Stomach (tissue), 19 donors: ENCODE measurements at places on chromosomes 7 and 10. TPM values are rescaled to one million over a fixed set of nuclear protein-coding genes. Genes with fewer than 3 reads are reported as not detected.

Gene MALRD1
- total RNA-seq, result 9.7 TPM

Gene DRGX
- not detected for total RNA-seq

Gene TAS2R4
- total RNA-seq, result not detected

- H3K36me3 ChIP-seq, result no peaks in the 10 kb centered on the region
- DNase-seq, result no peak
- no peaks in the 10 kb centered on the region for H3K27me3 ChIP-seq
- H3K4me3 ChIP-seq, result no peak overlapping the region
Observed at GRCh38 chr7:18450019-18450418, 45.5 kb upstream of the HDAC9 start.

DNA sequence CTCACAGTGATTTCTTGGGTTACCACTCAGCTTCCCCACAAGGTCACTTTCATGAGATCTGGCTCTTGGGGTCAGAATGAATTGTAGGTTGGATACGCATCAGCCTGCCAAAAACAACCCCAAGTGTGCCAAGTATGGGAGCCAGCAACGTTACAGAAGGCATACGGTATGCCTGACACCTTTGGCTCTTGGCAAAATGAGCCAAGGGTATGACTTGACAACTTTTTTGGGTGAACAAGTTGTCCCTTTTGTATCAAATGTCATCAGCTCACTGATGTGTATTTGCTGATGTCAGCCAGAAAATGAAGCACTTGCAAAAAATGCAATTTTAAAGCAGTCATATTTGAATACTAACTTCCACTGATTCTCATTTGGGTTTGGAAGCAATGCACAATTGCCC is 168.4 kb downstream of the CACNB2 start:
- DNase-seq, result no peak
- H3K4me1 ChIP-seq, result no peaks in the 10 kb centered on the region
- no peaks in the 10 kb centered on the region for H3K27me3 ChIP-seq
- no peaks in the 10 kb centered on the region for H3K36me3 ChIP-seq

- peaks cover 11% of the 10 kb centered on the region for H3K4me1 ChIP-seq
- no peak for DNase-seq
- no peaks in the 10 kb centered on the region for H3K27me3 ChIP-seq
- H3K36me3 ChIP-seq, result no peaks in the 10 kb centered on the region
- no peak overlapping the region for H3K4me3 ChIP-seq
- H3K27ac ChIP-seq, result no peak overlapping the region
Observed at GRCh38 chr10:79336739-79337138, 10.5 kb upstream of the PPIF start.

DNA sequence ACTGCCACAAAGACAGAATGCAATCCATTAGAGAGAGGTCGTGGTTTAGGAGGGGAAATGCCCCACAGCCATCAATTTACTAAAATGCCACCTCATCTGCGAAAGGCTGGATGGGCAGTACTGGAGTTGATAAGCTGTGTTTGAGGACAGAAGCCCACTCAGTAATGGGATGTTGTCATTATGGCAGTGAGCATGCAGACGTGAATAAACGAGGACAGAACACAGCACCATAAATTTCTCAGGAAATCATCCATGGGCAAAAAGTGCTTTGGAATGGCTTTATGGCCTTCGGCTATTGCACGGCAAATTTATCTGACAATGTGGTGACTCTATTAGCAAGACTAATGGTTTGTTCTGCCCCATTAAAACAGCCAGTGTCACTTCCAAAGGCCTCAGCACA is 15.9 kb upstream of the C10orf53 start:
- DNase-seq, result no peak
- no peak overlapping the region for H3K4me3 ChIP-seq
- no peaks in the 10 kb centered on the region for H3K36me3 ChIP-seq
- no peaks in the 10 kb centered on the region for H3K4me1 ChIP-seq
- peaks cover 17% of the 10 kb centered on the region for H3K27me3 ChIP-seq

GRCh38 chr10:23096802-23097549 is 1.6 kb downstream of the MSRB2 start:
- peaks cover 39% of the 10 kb centered on the region for H3K4me1 ChIP-seq
- no peaks in the 10 kb centered on the region for H3K36me3 ChIP-seq
- no peaks in the 10 kb centered on the region for H3K27me3 ChIP-seq
- DNase-seq, result peak; percentile 66
- peak overlapping the region; percentile 66 for H3K4me3 ChIP-seq

DNA sequence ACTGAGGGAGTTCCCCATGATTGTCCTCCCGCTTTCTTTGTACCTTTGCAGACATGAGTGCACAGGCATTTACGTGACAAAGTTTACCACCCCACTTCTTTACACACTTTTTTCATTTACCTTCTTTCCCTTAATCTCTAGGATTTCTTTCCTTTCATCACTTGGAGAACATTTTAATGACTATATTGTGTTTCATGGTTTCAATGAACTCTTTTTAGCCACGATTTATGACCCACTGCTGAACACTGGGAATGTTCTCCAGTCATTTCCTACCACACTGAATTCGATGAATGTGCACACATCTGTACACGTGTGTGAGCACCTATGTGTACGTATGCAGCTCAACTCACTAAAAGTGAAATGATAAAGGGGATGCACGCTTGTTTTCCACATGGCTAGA is 371.7 kb upstream of the IGFBP3 start:
- H3K27me3 ChIP-seq, result no peaks in the 10 kb centered on the region
- no peaks in the 10 kb centered on the region for H3K36me3 ChIP-seq
- H3K27ac ChIP-seq, result no peak overlapping the region
- no peak overlapping the region for H3K4me3 ChIP-seq
